Left renal cortex interstitium (tissue), 4 donors: ENCODE measurements at places on chromosomes 1 and 21.

- DNase-seq, result no peak
Measured at GRCh38 chr1:194293851-194294405, 1107.5 kb upstream of the B3GALT2 start.

DNA sequence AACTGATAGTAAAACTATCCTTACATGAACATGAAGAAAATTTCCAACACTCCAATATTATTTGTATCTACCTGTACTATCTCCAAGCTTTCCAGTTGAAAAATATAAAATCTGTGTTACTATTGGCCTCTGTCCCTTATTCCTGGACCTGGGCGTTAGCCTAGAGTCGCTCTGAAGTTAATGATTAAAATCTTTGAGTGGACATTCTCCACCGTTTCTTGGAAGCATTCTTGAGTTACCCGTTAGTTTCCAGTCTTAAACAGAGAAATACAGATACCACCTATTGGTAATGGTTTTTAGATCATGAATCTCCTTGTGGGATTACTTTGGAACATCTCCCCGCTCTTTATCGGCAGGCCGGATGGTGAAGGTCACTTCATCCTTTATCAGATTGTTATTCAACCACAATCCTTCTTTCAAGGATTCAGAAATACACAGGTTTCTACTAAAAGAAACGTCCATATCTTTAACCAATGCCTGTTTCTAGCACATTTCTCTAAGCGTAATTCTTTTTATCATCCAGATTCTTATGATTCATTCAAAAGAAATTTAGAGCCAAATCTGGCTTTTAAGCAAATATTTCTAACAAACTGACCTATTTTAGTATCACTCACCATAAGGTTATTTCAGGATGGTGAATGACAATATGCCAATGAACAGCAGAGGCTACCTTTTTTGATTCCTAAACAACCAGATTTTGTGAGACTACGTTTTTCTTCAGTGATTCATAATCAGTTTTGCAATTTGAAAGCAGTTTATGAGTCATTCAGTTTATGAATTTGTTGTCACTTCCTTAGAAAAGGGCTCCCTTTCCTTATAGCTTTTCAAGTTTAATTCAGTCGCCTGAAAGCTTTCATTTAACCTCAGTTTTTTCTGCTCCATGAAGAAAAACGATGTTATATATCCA lies 70.2 kb upstream of the ERRFI1 start:
- no peak for DNase-seq

GRCh38 chr1:165637427-165637826 lies 6.4 kb downstream of the MGST3 start:
- no peak for DNase-seq

DNA sequence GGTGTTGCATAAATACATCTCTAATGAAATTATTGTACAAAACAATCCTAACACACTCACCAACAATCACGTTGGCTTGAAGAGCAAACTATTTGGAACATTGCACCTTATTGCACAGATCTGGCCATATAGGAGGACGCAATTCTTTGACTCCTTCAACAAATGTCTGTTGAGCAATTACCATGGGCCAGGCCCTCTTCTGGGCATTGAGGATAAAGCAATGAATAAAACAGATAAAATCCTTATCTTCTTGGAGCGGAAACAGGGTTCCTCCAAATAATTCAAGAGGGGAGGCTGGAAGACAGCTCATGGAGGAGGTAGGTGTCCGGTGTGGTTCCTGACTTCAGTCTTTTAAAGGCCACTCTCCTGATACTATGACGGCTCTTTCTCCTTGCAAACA lies 43.3 kb downstream of the PAX7 start:
- no peak for DNase-seq

GRCh38 chr1:43856188-43856587 lies 77.4 kb upstream of the ARTN start:
- no peak for DNase-seq

GRCh38 chr1:147609358-147609757 lies 61.0 kb downstream of the ACP6 start:
- no peak for DNase-seq

- no peak for DNase-seq
Measured at GRCh38 chr1:207922554-207922953, 11.6 kb upstream of the CD34 start.

DNA sequence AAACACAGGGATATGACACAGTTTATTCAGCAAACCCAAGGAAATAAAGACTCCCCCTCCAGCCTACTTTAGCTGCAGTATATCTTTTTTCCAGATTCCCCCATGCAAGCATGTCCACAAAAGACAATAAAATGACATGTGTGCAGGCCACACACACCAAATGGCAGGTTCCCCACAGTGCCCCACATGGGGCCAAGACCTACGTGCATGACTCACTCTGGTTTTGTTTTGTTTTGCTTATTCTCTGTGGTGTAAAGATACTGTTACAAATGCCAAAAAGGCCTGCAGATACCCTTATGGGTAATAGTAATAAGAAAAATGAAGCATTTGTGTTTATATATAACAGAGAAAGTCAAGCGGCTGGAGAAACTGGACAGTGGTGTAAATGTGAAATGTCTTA lies 71.6 kb downstream of the RD3 start:
- DNase-seq, result no peak

GRCh38 chr1:181896824-181897223 lies 164.7 kb downstream of the ZNF648 start:
- DNase-seq, result no peak
